Hypothalamus (tissue), 51 donors: ENCODE measurements at places on chromosomes 7 and 10.

DNA sequence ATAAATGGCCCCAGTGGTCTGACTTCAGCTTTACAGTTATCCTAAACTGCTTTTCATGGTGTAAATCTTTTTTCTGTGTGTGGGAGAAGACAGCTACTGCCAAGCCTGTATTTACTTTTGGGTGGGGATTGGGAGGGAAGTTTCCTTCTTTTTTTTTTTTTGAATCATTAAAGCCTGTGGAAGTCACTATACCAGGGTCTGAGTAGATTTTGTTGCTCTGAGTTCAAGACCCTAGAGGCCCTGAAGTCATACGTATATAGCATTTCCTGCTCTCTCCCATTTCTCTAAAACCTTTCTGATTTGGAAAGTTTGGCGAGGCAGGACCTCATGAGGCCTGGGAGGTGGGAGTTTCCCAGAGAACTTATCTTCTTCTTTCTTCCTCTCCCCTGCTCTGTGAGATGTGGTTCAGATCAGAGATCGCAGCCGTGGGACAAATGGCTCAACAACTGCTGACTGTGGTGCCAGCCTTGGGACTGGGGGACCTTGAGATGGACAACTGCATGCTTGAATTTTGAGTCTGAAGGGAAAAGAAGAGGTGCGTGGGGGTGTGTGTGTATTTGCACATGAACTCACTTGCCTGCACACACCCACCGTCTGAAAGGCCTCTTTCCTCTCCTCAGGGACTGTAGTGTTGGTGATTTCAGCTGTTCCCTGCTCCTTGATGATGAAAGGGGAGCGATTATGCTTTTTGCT, 18.1 kb downstream of the LRMDA start:
- DNase-seq, result no peak

DNA sequence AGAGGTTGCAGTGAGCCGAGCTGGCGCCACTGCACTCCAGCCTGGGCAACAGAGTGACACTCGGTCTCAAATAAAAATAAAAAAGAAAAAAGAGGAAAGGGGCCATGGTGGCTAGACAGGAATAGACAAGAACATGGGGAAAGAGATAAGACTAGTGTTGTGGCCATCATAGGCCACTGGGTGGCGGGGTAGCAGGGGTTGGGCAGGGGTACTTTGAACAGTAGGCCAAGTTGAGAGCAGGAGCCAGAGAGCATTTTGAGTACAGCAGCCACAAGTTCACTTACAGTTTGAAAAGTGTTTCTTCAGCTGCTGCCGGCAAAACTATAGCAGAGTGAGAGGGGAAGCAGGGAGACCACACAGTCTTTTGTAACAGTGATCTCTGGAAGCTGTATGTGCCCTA, 656.0 kb downstream of the CNTNAP2 start:
- DNase-seq, result no peak

DNA sequence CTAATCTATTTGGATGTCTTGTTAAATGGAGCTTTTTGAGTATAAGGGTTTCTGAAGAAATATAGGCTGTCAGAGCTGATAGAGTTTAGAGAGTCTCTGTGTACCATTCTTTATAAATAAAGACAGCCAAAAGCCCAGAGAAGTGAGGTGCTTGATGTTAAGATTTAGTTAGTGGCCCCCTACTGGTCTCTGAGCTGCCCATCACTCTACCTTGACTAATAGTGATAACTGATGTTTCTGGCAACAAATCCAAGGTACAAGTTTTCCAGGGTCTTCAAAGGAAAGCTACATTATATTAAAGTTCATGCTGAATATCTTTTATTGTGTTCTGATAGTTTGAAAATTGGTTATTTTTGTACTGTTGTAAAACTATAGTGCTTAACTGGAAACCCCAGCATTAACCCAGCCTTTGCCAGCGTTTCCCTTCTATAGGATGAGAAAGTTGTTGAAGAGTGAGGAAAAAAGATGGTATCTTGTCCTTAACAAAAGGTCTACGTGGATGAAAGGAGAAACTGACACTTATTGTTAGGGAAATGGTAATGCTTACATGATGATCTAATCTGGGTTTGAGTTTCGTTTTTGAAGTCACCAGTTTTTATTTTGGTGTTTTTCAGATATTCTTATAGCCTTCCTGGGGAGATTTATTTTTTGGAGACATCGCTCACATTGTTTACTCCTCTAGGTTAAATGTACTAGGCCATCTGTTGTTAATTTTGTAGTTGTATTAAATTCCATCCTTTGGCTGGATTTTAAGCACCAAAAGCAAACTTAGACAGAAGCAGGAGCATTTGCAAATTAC, 79.0 kb downstream of the AUTS2 start:
- no peak for DNase-seq

GRCh38 chr10:114632869-114633715, 25.0 kb downstream of the ABLIM1 start:
- no peak for DNase-seq

- DNase-seq, result no peak
Observed at GRCh38 chr10:8224591-8224990, 170.1 kb downstream of the GATA3 start.

DNA sequence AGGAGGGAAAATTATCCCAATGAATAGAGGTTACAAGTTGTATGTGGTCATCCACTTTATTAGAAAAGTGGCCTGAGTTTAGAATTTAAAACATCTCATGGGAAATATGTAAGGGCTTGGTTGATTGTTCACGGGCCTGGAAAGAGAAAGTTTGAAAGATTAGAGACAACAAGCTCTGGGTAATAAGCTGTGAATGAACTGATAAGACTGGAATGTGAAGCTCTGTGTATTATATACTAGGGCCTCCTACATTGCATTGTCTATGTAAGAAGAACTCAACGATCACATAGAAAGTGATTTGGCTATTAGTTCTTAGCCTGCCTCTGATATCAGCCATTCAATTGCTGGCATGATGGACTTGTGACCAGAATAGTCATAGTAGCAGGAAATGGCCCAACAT, 199.2 kb upstream of the MAGI2 start:
- no peak for DNase-seq

DNA sequence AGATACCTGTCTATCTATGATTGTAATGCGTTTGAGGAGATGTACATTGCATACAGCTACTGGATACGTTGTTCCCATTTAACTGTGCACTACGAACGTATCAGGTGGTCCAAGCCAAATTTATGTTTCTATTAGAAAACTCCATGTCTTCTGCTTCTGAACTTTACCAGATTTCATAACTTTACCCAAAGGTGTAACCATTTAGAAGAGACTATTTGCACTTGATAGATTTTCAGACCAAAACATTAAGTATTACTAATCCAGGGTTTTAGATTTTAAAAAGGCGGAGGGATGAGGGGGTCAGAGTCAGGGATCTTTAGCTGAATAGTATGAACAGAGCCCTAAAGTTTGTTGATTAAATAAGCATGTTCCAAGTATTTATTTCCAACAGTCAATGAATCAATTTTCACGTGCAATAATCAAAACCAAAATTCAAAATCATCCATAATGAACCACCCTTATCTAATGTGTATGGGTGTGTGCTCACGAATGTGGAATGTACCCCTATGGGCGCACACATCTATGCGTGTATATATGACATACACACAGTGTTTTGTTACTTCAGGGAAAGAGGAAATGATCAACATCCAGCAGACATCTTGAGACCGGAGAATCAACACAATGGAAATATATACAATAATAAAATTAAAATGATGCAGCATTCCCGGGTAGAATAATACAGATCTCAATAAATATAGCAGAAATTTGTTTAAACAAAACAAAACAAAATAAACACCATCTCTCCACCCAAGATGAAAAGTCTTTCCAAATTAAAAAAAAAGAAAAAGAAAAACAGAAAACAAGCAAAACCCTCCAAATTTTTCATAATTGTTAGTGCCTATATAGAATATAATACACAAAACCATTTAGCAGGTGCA, 3.4 kb downstream of the FEZF1 start:
- DNase-seq, result no peak

DNA sequence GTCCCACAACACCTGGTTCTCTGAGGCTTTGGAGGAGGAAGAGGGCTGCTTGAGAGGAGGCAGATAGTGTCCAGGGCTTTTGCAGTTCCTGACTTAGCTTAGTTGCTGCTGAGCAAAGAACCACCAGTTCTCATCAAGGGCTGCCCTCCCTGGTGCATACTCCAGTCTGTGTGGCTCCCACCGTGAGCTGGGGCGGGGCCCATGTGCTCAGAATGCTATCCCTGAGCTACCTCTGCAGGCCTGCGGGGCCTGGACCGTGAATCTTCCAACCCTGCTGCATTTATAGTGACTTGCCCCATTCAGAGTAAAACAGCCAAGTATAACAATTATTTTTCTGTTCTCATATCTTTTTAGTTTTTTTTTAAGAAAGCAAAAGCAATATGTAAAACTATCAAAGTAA, 49.2 kb downstream of the TACR2 start:
- no peak for DNase-seq

GRCh38 chr7:1935176-1936005, 265.3 kb downstream of the ELFN1 start:
- DNase-seq, result no peak

GRCh38 chr10:25869067-25869591, 64.9 kb upstream of the MYO3A start:
- no peak for DNase-seq

- DNase-seq, result no peak
Observed at GRCh38 chr10:58887474-58887873, 289.0 kb upstream of the PHYHIPL start.

- DNase-seq, result no peak
Observed at GRCh38 chr7:143435266-143435665, 8.0 kb upstream of the TAS2R60 start.

- no peak for DNase-seq
Observed at GRCh38 chr7:33666531-33666930, 238.8 kb upstream of the BMPER start.

DNA sequence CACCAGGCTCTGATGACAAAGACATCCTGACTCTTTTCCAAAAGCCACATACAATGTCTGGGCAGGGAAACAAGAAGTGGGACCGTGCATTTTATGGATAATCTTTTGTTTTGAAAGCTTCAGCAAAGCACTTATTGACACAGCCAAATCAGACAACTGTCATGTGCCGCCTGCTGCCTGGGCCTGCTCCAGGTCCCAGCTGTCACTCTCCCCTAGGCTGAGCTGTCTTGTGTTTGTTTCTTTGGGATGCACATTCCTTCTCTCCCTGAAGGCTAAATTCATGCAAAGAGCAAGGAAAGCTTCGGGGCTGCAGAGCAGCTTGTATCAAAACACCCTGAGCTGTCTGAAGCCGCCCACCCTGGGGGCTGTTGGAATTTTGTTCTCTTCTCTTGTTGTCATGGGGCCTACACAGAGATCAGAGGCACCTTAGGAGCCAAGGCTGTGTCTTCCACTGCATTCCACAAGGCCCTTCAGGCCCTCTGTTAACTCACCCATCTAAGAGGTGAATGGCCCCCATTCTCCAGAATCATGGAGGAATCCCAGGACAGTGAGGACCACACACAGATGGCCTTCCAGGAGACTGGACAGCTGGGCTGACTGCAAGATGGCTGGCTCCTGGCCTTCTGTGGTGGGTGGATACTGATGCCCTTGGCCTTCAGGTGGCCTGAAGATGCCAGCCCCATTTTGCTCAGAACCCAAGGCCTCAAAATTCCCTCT, 17.8 kb upstream of the SLC18A2 start:
- no peak for DNase-seq

DNA sequence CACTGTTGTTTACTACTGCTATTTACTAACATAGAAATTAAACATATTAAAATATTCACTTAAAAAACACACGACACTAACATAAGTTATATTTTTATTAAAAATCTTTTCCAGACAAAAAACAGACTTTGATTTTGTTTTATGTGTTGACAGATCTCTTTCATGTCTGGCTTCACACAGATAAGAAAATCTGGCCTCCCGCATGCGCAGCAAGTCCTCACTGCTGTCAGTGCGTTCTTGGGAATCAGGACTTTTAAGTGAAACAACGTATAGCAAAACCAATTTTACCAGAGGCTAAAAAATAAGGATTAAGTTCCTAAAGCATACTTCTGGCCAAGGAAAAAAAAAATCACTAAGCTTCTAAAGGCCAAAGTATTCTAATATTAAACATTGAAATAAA, 1.2 kb upstream of the IDI1 start:
- no peak for DNase-seq

DNA sequence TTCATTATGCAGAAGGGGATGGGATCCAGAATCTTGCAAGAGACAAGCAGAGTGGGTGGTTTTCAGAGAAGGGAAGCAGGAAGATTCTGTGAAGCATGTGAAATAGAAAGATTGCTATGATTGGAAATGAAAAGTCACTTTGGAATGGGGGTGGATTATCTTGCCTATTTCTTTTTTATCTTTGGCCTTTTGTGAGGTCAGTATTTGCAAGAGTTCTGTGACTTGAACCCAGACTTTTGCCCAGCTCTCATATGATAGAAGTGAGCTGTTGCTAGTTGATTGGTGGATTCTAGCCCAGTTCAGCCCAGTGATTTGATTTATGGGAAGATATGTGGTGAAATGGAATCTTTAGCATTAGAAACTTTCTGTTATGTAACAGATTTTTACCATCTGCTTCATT, 17.1 kb downstream of the ENTPD7 start:
- no peak for DNase-seq

DNA sequence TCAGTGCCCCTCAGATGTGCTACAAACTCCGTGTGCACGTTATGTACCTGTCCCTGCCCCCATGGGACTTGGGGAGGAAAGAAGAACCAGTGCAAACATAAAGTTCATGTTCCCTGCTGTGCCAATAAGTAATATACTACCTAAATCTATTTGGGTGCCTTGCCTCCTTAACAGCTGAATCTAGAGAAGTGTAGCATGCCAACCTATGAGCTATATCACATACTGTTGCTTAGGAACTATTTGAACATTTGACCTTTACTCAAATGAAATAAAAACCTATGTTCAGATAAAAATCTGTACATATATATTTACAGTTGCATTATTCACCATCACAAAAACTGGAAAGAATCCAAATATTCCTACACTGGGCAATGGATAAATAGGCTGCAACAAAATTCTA, 9.8 kb downstream of the POT1 start:
- no peak for DNase-seq

GRCh38 chr7:111470998-111471397, 91.3 kb downstream of the IMMP2L start:
- no peak for DNase-seq

DNA sequence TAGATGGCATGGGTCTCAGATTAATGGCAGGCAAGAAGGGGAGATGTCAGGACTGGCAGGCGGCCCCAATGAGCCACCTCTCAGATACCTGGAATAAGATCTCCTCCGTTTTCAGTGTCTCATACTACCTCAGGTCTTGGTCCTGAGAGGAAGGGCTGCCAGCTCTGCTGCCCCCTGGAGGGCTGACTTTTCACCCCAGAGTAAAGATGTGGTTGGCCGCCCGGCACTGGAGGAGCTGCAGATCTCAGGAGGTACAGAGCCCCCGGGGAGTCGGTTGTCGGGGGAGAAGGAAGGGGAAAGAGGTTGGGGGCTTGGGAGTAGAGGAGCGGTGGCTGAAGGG, 642 bp upstream of the COL13A1 start:
- no peak for DNase-seq

- no peak for DNase-seq
Observed at GRCh38 chr10:104509981-104510380, 131.1 kb upstream of the SORCS3 start.

GRCh38 chr10:111079781-111080180, 3.0 kb downstream of the ADRA2A start:
- no peak for DNase-seq
